ENCODE measurements at places on chromosomes 1 and 21. TPM values are rescaled to one million over a fixed set of nuclear protein-coding genes. Genes with fewer than 3 reads are reported as not detected.
A peak's percentile ranks its signal among the peaks of the same experiment; 100 is the strongest.

ADARB1 gene
- 2.4 TPM for total RNA-seq

MSH4 gene
- total RNA-seq = 0.75 TPM

ADAM30 gene
- total RNA-seq = not detected

ASCL5 gene
- total RNA-seq = not detected

TNNI3K gene
- not detected for total RNA-seq

GJC2 gene
- 0.69 TPM for total RNA-seq

ZNF691 gene
- total RNA-seq = 6.3 TPM

ACADM gene
- total RNA-seq = 29.5 TPM

SYT14 gene
- total RNA-seq = 10.8 TPM

FCER1G gene
- total RNA-seq = not detected

VWA5B1 gene
- 0.05 TPM for total RNA-seq

- no peak for DNase-seq
Observed at GRCh38 chr1:223712850-223713474, 623 bp downstream of the CAPN2 start.

DNA sequence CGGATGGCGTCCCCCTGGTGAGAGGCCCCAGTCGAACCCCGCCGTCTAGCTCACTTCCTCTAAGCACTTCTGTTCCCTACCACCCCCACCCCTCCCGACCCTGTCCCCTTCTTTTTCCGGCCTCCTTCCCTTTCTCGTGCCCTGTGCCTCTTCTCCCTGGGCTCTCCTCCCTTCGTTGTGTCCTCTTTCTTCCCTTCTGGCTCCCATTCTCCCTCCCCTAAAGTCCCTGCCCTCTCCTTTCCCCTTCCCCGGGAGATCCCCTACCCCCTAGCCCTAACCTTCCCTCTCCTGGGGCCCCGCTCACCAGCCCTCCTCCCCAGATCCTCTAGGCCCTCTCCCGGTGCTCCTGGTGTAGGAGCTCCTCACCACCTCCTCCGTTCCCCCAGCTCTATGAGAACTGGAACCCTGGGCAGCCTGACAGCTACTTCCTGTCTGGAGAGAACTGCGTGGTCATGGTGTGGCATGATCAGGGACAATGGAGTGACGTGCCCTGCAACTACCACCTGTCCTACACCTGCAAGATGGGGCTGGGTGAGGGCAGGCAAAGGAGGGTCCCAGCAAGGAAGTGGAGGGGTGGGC, 15.9 kb downstream of the BCAN start:
- no peak for DNase-seq

- DNase-seq = no peak
Observed at GRCh38 chr1:971751-972506, 5.6 kb downstream of the PLEKHN1 start.

DNA sequence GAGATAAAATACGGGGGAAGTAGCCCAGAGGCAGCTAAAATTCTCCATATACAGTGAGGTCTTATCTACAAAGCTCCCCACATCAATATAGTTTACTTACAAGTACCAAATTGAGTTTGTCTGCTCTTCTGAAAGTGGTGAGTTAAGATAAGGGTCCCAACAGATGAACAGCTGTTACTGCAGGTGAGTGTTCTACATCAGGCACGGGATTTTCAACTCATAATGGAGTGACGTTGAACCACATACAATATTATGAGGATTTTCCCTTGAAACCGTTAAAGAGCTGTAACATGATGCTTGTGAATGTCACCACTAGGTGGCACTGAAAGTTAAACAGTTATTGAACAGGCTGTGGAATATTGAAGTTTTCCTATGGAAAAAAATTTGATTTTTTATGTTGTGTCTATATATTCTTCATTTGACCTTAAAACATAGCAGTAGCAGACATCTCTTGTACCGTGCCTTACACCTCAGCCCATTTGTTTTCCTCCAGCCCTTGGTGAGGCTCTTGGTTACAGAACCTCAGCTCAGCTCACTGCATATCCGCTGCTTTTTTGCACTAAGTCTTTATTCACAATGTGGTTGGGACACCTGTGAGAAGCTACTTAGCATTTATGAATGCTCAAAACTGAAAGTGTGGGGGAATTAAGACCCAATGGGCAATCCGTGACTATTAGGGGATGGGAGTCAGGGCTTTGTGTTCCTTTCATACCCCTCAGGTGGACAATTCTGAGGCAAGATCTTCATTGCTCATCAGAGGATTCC, 23.2 kb downstream of the CD1D start:
- peak; percentile 69 for DNase-seq

DNA sequence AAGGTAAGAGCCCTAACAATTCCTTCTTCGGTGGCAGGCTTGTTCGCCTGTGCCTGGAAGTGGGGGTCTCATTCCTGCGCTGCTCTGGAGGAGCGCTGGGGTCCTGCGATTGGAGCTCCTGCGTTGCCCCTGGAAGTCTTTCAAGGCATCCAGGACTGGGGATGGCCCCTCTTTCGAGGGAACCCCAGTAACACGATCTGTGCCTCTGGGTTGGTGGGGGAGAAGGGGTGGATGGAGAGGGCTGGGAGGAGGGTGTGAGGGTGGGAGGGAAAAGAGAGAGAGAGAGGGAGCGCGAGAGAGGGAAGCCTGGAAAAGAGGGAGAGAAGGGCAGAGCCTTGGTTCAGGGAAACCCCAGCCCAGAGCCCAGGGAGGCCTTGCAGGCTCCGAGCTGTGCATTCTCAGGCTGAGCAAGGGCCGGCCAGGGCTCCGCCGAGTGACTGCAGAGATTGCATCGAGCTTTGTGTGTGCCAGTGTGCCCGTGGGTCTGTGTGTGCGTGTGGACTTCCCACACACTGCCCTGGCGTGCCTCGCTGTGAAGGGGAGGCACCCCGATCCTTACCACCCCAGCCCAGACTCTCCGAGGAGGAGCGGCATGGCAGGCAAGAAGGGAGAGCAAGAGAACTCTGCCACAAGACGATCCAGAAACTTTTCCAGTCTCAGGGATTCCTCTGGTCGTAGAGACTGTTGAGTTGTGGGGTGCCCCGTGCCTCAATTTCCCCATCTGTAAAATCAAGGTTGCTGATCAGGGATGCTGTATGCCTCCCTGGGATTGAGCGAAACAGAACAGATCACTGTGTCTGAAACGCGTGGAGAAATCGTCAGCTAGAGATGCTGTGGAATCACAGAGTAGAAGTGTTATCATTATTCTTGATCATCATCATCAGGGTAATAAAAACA, 619 bp downstream of the BCL9 start:
- peak; percentile 23 for DNase-seq

GRCh38 chr1:222233444-222234158, 314.3 kb downstream of the HHIPL2 start:
- no peak for DNase-seq

DNA sequence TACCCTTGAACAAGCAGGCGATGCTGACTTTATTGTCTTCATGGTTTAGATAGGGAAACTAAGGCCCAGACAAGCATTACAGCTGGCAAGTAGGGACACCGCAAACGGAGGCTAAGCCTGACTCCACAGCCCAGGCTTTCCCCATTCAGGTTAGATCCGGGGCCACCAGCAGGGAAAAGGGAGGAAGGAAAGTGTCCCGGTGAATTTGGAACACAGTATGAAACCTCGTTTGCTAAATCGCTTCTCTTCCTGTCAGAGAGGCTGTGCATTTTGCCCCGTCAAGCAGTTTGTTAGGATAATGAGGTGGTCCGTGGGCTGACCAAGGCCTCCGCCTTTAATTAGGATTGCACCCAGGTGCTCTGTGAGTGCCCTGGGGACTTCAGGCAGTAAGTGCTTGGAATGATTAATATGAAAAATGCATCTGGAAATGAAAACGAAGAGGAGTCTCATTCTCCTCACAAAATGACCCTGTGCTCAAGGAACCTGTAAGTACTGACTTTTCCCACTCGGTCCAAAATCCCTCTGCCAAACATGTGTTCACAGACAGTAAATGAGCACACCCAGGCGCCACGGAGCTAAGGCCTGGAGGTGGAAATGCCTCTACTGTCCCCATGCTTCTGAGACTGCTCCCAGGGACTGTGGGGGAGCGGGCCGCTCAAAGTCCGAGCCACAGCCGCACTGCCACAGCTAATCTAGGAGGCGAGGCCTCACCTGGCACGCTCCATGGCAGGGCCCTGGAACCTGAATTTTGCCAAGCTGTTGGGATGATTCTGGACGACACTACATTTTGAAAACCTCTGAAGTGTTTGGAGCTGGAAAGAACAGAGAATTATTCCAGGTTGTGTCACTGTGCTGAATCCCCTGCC, 234.1 kb downstream of the SDCCAG8 start:
- no peak for DNase-seq

DNA sequence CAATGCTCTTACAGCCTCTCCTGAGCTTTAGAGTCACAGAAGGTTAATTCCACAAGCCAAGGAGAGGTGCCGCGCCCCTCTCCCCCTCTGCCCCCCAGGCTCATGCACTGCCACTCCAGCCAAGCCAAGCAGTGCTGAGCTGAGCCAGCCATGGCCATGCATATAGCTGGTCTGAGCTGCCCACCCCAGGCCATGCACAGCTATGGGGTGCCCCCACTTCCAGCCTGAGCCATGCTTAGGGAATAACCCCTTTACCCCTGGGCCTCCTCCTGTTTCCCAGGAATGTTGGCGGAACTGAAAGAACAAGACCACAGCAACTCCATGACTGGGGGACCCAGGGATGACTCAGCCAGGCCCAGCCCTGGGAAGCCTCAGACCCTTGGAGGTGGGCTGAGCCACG, 34.0 kb upstream of the MAGOH start:
- no peak for DNase-seq

DNA sequence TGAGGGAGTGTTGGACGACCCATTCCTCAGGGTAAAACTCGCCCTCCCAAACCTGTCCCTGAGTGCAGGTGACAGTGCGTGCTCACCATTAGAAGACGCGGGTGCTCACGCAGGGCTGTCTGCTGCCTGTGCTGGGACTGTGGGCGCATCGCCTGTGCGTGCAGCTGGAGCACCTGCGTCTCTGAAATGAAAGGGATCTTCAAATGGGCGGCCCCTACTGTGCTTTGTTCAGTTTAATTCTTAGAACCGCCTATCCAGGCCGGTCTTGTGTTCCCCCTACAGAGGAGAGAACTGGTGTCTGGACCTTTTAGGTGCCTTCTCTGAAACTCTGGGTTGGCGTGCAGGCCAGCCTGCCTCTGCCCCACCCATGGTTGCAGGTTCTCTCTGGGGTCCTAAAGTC, 125.8 kb downstream of the PCBP3 start:
- DNase-seq = no peak

GRCh38 chr21:45556645-45557615, 14.7 kb upstream of the SLC19A1 start:
- DNase-seq = no peak

DNA sequence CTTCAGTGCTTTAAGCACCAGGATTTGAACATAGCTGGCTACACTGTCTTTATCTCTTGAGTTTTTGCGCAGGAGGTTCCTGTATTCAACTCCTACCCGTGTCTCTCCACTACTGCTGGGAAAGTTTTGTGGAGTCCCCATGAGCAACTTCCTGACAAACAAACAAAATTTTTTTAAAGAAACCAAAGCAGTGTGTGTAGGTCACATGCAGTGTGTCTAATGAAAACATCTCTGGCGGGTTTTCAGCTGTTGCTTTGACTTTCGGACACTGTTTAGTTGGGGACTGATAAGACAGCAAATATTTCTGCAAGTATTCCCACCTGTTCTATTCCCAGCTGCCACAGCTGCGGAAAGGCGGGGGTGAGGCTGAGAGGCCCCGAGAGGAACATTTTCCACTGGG, 2.0 kb downstream of the PSEN2 start:
- DNase-seq = no peak

GRCh38 chr1:199009447-199009846, 370.6 kb downstream of the PTPRC start:
- DNase-seq = no peak

DNA sequence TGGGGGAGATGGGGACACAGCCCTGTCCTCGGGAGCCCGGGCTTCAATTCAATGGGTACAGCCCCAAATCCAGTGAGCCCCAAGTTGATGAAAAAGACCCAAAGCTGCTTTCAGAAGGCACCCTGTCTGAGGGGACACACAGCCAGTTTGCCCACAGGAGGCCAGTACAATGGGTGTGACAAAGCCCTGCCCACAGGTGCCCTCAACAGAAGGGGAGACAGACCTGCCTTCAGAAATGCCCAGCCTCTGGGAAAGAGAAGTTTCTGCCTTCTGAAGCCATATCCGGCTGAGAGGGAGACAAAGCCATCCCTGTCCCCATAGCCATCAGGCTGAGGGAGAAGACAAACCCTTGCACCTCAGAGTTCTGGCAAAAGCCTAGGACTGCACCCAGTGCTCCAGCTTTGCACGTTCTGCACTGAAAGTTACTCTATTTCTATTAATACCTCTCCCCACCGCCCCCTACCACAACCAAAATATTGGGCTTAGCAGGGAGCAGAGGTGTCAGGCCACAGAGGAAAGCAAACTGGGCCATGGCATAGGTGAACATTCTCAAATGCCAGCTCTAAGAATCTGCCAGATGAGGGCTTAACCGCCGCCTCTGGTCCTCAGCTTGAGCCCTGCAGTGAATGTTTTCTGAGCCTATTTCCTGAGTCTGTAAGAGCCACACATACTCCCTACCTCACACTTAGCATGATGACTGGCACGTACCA, 18.0 kb upstream of the PTAFR start:
- DNase-seq = no peak

- DNase-seq = no peak
Observed at GRCh38 chr1:43558346-43558841, 27.7 kb downstream of the PTPRF start.

- DNase-seq = peak; percentile 83
Observed at GRCh38 chr1:246032031-246032551, 475.0 kb downstream of the SMYD3 start.

- DNase-seq = peak; percentile 7
Observed at GRCh38 chr1:71463144-71463543, 382.3 kb upstream of the ZRANB2 start.

GRCh38 chr1:183435497-183435896, 17.3 kb upstream of the NMNAT2 start:
- DNase-seq = no peak

Data from renal cortical epithelial cell (primary cell).